ENCODE measurements at places on chromosomes 3 and 15.

DNA sequence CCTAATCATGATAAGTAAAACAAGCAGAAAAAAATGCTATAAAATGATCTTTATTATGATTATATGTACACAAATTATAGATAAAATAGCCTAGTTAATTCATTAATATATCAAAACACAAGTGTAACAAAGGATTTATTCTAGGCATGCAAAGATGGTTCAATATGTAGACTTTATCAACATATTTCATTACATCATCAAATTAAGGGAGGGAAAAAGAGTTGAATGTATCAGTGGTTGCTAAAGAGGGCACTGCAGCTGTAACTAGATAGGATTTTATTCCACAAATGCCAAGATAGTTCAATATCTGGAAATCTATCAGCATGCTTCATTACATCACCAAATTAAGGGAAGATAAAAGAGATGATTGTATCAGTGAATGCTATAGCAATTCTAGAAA, 248.3 kb downstream of the LPP start:
- no peak overlapping the region for H3K4me3 ChIP-seq
- peaks cover 12% of the 10 kb centered on the region for H3K36me3 ChIP-seq
- no peak overlapping the region for H3K27ac ChIP-seq
- DNase-seq: no peak
- H3K27me3 ChIP-seq: no peaks in the 10 kb centered on the region

- H3K27ac ChIP-seq: no peak overlapping the region
- H3K4me3 ChIP-seq: no peak overlapping the region
- no peak for DNase-seq
- H3K4me1 ChIP-seq: peaks cover 77% of the 10 kb centered on the region
- H3K27me3 ChIP-seq: no peaks in the 10 kb centered on the region
- H3K36me3 ChIP-seq: peaks cover 42% of the 10 kb centered on the region
Measured at GRCh38 chr3:53824795-53825194, 21.4 kb downstream of the CHDH start.

DNA sequence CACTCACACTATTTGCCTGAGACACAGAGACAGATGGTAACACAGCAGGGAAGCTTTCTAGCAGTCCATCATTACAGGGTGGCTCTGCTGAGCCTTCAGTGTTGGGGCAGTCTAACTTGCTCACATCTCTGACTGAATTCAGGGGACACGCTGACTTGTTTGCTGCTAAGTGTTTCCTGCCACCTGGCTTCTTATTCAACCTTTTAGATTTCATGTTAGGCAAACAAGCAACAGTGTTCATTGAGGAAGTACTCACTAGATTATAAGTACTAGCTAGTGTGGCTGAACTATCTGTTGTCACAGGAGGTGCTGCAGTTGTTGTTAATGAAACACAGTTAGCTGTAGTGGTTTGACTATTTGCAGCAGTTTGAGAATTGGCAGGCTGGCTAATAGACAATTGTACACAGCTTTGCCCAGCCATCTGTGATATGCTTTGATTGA, 37.3 kb downstream of the USF3 start:
- H3K4me3 ChIP-seq: no peak overlapping the region
- H3K27me3 ChIP-seq: no peaks in the 10 kb centered on the region
- H3K4me1 ChIP-seq: peaks cover 26% of the 10 kb centered on the region
- H3K36me3 ChIP-seq: peaks cover 22% of the 10 kb centered on the region
- no peak overlapping the region for H3K27ac ChIP-seq

DNA sequence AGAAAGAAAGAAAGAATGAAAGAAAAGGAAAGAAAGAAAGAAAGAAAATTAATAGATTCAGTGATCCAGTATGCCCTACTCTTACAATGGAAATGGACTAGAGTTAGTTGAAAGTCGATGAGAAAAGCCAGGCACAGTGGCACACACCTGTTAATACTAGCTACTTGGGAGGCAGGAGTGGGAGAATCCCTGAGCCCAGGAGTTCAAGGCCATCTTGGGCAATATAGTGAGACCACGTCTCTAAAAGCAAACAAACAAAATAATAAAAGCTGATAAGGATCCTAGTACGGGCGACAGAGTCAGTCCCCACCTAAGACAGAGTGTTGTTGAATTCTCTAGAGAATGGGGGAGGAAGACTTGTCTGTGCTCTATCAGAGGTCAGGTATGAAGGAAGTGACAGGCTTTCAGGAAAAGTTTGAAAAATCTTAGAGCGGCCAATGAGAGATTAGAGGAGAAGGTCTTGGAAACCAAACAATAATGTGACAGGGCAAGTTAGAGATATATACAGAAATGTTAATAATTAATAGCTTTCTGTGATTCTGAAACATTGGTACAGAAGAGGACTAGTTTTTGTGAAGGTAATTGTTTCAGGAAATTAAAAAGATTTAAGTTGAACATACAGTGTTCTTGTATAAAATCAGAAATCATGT, 117.9 kb upstream of the PTX3 start:
- H3K36me3 ChIP-seq: no peaks in the 10 kb centered on the region
- peaks cover 7% of the 10 kb centered on the region for H3K4me1 ChIP-seq
- DNase-seq: peak; percentile 2

DNA sequence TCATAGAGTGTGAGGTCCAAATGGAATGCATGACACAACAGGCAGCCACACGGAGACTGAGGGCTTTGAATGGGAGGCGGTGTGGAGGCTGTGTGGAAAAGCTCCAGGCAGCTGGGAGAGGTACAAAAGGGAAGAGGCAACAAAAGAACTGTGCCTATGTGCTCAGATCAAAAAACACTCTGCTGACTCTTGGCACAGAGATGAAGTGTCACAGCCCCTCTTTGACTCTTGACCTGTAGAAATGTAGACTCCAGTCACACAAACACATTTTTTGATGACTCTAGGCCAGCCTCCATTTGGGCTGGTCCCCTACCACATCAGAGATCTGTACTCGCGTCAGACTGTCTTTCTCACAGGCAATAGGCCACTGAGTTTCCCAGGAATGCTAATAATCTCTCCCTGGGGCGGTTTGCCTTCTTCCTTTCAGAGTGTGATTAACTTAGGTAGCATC, 456.0 kb downstream of the TUSC7 start:
- H3K27me3 ChIP-seq: no peaks in the 10 kb centered on the region
- H3K4me3 ChIP-seq: no peak overlapping the region
- H3K4me1 ChIP-seq: no peaks in the 10 kb centered on the region
- no peak overlapping the region for H3K27ac ChIP-seq
- DNase-seq: no peak
